Stimulated activated CD8-positive, alpha-beta memory T cell treated with anti-CD3 and anti-CD28 coated beads, Interleukin-4, amount 100 ng/mL, for 1 hour (primary cell): ENCODE measurements at places on chromosomes 13 and 19.

GRCh38 chr13:70473907-70474306, 365.7 kb upstream of the KLHL1 start:
- DNase-seq: no peak

DNA sequence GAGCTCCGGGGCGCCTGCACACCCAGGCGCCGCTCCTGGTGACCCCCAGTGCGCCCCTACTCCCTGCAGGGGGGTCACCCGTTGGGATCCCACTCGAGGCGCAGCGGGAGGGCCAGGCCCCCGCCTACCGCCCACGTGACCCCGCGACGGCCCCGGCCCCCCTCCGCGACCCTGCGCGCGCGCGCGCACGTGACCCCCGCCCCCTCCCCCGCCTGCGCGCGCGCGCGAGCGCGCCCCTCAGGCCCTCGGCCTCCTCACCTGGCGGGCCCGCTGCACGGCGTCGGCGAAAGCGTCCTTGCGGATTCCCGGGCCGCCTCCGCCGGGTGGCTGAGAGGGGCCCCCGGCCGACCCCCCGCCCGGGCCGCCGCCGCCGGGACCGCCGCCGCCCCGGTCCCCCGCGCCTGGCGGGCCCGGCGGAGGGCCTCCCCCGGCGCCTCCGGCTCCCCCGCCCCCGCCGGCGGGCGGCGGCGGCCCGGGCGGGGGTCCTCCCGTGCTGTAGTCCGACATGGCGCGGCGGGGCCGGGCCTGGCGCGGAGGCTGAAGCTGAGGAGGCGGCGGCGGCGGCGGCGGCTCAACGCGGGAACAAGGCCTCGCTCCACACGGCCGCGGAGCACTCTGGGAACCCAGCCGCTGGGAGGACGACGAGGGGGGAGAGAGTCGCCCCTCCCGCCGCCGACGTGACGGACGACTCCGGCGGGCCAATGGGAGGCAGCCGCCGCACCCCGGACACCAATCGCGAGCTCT, at the start of gene KHSRP:
KHSRP (minus strand) TSS at position 617 of the 744 bp plus-strand sequence; CDS start at position 507, 110 bp downstream.
- DNase-seq: no peak

DNA sequence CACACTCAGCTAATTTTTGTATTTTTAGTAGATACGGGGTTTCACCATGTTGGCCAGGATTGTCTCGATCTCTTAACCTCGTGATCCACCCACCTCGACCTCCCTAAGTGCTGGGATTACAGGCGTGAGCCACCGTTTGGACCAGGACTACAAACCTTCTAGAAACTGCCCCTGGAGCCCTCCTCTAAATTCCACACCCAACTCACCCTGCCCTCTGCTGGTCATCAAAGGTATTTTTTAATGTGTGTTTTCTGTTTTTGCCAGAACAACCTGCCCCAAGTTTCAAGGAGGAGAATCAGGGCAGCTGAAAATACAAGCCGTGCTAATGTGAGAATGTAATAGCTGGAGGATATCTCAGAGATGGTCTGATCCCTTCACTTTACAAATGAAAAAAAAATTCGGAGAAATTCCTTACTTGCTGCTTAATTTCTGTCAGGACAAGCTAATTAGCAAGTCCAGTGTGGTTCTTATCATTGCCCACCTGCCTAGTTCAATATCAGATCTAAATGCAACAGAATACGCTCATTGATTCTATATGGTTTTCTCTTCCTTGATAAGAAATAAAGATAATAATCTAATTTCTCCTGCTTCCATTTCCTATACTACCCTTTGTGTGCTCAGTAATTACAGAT, 4.1 kb downstream of the ATP8A2 start:
- DNase-seq: no peak

- DNase-seq: no peak
Measured at GRCh38 chr13:91381371-91381770, 17.1 kb upstream of the GPC5 start.

- no peak for DNase-seq
Measured at GRCh38 chr13:32503727-32504126, 34.9 kb downstream of the N4BP2L2 start.

GRCh38 chr19:45349430-45349941, 8.9 kb downstream of the KLC3 start:
- no peak for DNase-seq

DNA sequence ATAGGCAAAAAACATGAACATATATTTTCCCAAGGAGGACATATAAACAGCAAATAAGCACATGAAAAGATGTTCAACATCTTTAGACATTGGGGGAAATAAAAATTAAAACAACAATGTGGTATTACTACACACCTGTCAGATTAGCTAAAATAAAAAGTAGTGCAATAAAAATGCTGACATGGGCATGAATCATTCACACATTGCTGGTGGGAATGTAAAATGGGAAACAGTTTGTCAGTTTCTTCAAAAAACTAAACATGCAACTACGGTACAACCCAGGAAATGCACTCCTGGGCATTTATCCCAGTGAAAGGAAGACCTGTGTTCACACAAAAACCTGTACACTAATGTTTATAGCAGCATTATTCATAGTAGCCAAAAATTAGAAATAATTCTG, 5.3 kb upstream of the SUCLA2 start:
- no peak for DNase-seq
